ENCODE measurements at places on chromosomes 3 and 15.

GRCh38 chr3:169161011-169161410 lies 502.5 kb downstream of the MECOM start:
- DNase-seq: no peak

GRCh38 chr3:33023176-33024136 lies 72.0 kb downstream of the CCR4 start:
- no peak for DNase-seq

DNA sequence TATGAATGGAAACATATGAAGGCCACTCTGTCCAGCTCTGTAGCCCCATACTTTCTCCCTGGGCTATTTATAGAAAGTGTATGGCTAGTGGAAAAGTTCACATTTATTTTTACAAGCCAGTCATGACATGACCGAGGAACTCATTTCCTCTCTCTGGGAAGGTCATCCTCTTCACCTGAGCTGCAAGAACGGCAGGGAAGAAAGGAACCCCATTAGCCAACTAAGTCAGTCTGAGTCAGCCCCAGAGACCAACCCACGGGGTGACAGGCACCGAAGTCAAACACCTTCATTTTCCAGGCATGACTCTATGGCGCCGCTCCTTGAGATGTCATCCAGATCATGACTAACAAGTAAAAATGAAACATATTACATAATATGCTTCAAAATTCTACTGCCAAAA lies 4.8 kb downstream of the PAQR9 start:
- no peak for DNase-seq

DNA sequence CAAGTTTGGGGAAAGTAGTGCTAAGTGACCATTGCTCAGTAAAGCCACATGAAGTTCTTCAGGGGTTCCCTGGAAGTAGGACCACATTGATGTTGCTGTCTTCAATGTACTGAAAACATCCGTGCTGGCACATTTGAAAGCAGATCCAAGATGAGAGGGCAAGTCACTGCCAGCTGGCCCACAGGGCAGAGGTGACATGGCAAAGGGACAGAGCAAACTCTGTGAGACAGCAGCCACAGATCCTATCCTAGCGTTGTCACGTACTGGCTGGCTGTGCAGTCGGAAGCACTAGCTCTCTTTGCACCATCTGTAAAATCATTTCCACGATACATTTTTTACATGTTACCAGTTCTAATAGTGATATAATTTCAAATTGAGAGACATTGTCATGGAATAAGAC lies 13.8 kb downstream of the MUC13 start:
- DNase-seq: no peak

GRCh38 chr3:172606021-172606420 lies 82.8 kb upstream of the TNFSF10 start:
- DNase-seq: no peak

- no peak for DNase-seq
Observed at GRCh38 chr15:33089878-33090757, 104.4 kb downstream of the FMN1 start.

GRCh38 chr3:7388026-7388425 lies 527.1 kb downstream of the GRM7 start:
- no peak for DNase-seq

DNA sequence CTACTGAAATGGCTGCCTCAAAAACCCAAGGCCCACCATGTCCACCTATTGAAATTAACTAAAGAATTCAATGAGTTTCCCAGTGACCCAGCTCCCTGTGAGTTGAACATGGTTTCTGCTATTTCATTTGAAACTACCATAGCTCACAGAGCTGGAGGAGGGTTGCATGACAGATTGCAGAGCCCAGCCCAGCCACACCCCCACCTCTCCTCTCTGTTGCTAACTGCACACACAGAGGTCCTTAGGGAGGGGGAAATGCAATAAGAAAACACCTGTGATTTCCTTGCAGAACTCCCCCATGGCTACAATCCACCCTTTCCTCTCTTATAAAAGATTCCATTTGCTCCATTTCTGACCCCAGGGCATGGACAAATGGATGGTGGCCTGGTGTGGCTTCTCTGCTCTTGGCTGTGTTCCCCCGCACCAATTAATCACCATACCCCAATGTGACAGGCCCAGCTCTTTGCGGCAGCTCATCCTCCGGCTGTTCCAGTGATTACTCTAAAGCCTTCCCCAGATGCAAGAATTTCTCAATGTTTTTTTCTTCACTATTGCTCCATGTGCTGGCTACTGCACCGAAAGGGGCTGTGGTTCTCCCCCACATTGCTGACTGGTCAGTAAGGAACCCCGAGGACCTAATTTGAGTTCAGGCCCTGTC lies 208.4 kb upstream of the KBTBD8 start:
- DNase-seq: no peak
